ENCODE measurements at places on chromosomes 12 and 14.
A peak's percentile ranks its signal among the peaks of the same experiment; 100 is the strongest.

DNA sequence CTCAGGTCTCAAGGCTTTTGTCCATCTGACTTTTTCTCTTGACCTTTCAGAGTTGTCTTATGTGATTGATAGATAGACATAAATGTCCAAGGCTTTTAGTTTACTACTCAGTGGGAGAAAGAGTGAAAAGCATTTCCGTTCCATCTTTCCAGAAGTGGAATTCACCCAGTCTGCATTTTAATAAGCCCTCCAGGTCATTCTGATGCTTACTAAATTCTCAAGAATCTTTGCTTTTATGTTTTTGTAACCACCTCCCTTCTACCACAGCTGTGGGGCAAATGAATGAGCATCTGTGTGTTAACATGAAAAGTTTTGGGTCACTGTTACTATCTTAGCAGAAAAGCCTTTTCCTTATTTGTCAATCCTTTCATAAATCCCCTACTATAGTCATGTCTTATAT is 251.4 kb downstream of the LRIG3 start:
- DNase-seq = no peak

GRCh38 chr12:495466-495865 is 35.7 kb downstream of the B4GALNT3 start:
- no peak for DNase-seq

DNA sequence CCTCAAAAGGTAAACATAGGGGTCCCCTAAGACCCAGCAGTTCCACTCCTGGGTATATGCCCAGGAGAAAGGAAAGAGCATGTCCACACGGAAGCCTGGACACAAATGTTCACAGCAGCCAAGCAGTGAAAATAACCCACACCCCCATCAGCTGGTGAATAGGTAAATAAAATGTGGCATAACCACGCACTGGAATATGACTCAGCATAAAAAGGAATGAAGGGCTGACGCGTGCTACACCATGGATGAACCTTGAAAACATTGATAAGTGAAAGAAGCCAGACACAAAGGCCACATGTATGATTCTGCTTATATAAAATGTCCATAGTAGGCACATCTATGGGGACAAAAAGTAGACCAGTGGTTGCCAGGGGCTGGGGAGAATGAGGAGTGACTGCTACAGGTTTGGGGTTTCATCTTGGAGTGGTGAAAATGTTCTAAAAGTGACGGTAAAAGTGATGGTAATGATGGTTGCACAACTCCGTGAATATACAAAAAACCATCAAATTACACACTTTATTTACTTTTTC is 3.8 kb upstream of the SCARB1 start:
- DNase-seq = no peak

- no peak for DNase-seq
Measured at GRCh38 chr14:104188727-104189400, 50.5 kb downstream of the KIF26A start.

DNA sequence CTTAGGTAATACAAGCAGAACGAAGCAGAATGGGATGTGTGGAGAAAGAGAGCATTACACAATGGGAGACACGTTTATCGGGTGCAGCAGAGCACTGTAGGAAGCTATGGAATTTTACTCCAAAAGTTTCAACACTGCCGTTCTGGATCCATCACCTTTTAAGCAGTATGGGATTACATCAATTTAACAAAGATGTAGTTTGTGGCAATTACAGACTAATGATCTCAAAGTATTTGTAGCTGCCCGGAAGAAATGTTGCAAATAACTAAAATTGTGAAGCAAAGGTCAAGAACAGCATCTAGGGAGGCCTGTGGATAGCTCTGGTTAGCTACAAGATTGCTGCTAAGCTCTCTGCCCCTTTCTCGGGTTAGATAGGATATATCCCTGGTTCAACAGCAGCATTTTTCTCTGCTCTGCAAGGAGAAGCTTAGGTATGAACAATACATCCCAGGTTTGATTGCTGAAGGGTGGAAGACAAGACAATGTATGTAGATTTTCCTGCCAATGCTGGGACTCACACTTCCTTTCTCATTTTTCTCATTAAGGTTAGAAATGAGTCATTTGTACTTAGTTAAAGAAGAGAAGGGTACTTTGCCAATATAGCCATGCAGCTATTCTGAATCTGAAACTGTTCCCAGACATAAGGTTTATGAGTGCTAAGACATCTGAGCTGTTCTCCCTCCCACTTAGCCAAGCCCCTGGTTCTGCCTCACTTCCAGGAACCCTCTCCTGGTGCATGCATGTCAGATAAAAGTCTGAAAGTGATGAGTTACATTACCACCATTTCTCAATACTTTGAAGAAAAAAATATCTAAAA is 75.0 kb upstream of the HIF1A start:
- DNase-seq = no peak

DNA sequence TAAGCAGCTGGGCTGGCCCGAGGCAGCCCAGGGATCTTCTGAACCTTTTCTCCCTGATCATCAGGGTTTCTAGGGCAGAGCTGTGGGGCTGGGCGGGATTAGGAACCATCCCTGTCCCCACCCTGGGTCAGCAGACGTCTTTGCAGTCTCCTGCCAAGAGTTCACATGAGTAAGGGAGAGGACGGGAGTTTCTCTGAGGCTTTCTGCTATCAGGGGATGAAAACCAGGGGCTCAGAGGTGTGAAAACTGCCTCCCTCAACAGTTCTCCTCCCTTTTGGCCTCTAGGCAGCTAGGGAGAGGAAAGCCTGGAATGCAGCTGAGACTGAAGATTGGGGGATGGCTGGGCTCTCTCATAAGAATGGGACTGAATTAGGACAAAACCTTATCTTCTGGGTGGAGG is 7.9 kb downstream of the ZNF385A start:
- no peak for DNase-seq

GRCh38 chr12:57046947-57047890 is 2.7 kb downstream of the MYO1A start:
- no peak for DNase-seq

GRCh38 chr14:21037156-21037555 is 2.5 kb upstream of the RNASE13 start:
- no peak for DNase-seq

DNA sequence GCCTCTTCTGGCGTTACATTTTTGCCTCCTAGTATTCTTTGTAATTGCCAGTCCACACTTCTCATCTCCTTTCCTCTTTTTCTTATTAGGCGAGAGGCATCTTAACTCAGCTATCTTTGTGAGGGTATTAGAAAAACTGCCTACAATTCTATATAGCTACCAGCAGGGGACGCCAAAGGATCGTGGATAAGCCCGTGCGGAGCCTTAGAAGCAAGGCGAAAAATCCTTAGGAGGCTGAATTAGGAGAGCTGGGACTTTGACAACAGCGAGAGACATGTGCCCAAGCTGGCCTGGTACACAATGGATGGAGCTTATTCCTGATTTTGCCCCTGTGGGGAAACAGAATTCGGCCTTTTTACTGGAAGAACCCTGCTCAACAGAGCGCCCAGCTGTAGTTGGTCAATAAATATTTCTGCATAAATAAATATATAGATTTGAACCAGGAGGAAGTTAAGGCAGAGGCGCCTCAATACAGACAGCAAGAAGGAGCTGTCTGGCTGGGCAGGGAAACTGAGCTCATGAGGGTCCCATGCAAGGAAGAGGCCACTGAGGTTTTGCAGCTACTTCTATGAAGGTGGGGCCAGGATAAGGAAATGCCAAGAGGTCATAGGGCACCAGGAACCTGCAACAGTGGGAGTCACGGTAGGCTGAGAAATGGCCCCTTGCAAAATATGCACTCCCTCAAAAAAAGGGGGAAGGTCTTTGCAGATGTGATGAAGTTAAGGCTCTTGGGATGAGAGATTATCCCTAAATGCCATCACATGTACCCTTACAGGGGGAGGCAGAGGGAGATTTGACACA is 14.6 kb upstream of the RBM19 start:
- DNase-seq = peak; percentile 41

DNA sequence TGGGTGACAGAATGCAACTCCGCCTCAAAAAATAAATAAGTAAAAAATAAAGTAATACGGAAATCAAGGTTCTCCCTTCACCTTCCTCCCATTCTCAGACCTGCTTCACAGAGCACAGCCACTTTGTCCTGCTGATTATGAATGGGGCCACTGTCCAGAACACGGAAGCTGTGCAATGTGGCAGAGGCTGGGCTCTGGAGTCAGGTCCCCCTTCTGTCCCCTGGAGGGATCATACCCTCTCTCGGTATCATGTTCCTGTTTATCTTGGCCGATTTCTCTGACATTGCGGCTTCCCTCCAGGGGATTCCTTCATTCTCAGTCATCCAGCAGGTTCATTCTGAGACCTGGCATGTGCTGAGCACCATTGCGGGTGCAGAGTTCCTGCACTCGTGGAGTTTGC is 11.3 kb downstream of the PPP2R5C start:
- DNase-seq = no peak

DNA sequence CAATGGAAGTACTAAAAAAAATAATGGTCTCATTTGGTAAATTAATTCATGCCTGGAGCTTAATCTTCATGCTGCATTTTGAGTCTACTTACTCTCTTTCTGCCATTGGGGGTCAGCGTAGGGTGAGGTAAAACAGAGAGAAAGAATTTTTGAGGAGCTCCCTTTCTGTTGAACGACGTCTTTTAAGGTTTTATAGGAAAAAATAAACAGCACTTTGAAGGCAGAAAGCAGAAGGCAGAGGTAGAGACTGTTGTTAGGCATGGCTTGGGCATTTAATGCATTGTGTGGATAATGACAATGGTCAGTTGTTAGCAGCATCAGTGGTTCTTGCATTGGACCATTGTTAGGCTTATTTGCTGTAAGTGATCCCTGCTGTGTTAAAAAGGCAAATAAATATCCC is 557.2 kb upstream of the STXBP6 start:
- DNase-seq = peak; percentile 24

All from NCI-H1417 treated with DMSO at 0.1 percent for 48 hours (cell line).